ENCODE measurements at places on chromosomes 1 and 21. TPM values are rescaled to one million over a fixed set of nuclear protein-coding genes. Genes with fewer than 3 reads are reported as not detected.

The SKI gene
- 16.0 TPM for total RNA-seq

The OPTC gene
- total RNA-seq, result not detected

The RCSD1 gene
- not detected for total RNA-seq

The FAM3B gene
- 0.16 TPM for total RNA-seq

The VSIG8 gene
- not detected for total RNA-seq
